ENCODE measurements at places on chromosomes 4 and X.
A peak's percentile ranks its signal among the peaks of the same experiment; 100 is the strongest.

GRCh38 chr4:34066126-34066525 lies 2178.2 kb downstream of the ARAP2 start:
- DNase-seq, result no peak

DNA sequence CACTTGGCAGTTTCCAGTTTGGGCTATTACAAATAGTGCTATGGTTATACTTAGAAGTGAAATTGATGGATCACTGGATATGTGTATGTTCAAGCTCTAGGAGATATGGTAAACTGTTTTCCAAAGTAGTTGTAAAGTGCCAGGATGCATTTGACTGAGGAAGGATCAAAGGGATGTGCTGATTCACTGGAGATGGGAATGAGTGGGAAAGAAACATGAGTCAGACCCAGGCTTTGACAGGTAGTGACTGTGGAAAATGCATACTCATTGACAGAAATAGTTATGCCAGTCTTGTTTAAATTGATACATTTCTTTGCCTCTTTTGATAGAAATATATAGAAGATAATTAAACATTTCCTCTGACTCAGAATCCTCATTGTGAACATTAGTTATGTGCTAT lies 77.9 kb downstream of the CEP135 start:
- DNase-seq, result peak; percentile 55

- DNase-seq, result no peak
Measured at GRCh38 chrX:136021903-136022302, 36.7 kb downstream of the SLC9A6 start.

GRCh38 chr4:76804096-76804495 lies 93.8 kb downstream of the SOWAHB start:
- DNase-seq, result peak; percentile 55

DNA sequence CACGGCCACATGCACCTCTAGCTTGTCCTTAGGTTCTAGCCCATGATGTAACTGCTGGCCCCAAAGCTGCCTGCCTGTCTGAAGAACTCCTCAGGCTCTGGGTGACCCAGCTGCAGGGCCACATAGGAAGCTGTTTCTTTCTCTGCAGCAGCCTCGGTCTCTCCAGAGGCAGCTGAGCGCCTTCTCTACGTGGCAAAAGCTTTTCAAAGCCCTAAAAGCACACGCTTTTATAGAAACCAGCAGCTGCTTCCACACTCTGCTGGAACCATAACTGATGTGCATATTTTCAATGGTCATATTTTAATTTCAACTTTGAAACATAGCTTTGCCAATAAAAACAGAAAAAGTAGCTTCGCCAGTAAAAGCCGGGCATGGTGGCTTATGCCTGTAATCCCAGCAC lies 37.4 kb downstream of the FAM53A start:
- DNase-seq, result no peak

GRCh38 chr4:93179044-93179443 lies 649.5 kb upstream of the ATOH1 start:
- DNase-seq, result no peak

DNA sequence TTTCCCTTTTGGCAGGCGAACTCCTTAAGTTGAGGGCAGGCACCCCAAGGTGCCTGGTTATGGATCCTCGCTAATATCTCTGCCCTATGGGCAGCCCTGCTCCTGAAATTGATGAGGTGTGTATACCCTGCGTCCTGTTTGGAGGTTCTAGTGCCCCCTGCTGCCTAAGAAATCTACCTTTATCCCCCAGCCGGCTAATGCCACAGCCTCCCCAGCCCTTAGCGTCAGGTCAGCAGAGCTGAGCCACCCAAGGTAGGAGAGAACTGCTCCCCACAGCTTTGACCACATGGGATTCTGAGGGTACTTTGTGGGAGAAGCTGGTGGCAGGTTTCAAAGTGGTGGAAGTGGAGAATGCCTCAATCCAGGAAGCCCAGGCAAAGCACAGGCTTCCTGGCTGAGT lies 50.8 kb downstream of the ANAPC4 start:
- no peak for DNase-seq

DNA sequence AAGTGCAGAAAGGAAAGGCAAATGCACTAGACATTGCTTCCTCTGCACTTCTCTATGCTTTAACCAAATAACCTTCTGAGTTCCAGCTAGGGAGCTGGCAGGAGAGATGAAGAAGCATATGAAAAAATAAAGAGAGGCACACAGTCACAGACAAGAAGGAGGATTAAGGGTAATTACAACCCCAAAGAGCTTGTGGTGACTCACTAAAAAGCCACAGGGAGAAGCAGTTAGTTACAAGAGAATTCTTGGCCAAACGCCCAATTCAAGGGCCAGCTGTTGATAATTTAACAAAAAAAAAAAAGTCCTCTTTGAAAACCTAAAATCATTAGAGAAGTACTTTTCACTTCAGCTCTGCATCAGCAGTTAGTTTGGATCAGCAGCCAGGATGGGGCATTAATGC lies 478.0 kb downstream of the KCNIP4 start:
- DNase-seq, result peak; percentile 80

DNA sequence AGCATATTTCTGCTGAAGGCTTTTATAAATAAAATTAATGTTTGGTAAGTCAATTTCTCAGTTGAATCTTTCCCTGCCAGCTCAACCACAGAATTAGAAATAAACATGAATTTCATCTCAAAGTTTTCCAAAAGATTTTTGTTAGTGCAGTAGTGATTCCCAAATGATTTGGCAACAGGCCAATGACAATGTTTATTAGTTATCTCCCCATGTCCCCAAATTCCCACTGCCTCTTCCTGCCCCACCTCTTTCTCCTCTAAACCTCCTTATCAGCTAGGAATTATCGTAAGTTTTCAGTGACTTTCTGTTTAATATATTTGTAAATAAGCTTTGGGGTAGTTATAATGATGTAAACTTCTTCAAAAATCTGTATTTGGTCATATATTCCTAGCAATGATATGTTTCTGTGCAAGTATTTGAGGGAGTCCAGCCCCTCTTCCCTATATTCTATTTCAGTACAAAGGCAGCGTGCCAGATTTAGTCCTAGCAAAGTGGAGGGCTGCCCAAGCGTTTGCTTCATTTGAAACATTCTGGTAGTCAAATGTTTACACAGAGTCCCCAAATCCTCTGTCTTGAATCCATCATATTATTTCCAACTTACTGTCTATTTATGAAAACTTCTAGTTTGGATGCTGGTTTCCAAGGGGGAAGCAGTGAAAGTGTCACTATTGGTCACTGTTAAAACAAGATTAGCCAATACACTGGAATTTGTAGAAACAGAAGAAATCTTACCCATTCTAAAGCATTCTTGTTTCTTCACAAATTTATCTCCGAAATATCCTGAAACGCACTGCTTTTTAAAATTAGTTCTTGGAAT lies 33.7 kb upstream of the ANKRD50 start:
- no peak for DNase-seq

DNA sequence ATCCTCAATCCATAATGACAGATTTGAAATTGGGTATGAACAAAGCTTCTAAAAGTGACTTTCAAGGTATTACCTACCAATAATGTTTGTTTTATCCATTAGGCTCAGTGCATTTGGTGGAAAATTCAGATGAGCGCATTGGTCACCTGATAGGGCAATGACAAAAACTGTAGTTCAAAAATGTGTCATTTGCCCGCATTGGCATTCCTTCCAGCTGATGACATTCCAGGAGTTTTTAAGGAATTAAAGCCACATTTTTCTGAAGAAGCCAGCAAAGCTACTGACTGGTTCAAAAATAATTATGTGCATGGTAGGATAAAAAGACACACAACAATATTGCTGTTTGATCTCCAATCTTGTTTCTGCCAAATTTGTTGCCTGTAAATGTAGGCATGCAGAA lies 473.4 kb upstream of the CPEB2 start:
- no peak for DNase-seq

DNA sequence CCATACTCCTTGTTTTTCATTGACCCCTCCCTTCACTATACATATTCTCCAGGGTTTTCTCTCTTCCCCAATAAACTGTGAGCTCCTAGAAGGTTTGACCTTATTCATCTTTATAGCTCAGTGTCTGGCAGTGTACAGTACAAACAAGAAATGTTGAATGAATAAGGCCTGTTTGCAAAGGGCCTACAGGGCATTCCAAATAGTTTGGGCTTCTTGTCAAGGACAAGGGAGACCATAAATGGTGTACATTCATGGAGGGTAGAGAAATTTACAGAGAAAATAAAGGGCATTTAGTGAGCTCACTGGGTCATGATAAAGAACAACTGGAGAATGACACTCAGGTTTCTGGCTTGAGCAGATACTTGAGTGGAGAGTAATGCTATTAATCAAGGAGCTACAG lies 47.5 kb upstream of the EIF1AX start:
- DNase-seq, result no peak

- DNase-seq, result no peak
Measured at GRCh38 chr4:16205298-16206164, 20.7 kb downstream of the TAPT1 start.

DNA sequence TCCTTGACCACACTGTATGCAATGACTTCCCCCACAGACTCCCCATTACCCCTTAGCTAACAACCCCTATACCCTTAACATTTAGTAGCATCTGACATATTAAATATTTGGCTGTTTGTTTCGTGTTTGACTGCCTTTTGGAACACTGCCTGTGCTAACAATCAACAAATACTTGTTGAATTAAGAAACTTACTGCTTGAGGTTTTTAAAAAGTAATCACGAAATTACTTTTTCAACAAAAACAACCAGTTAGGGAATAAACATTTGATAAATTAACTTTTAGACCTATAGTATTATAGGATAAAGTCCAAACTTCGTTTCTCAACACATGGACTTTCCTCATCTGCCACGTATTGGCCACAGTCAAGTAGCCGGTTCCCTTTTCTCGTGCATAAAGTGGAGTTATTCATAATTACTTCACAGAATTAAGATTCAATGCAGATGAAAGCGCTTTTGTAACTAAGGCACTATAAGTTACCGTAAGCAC lies 555 bp upstream of the ELMOD2 start:
- DNase-seq, result no peak

GRCh38 chr4:85818700-85819099 lies 343.8 kb downstream of the ARHGAP24 start:
- DNase-seq, result no peak

DNA sequence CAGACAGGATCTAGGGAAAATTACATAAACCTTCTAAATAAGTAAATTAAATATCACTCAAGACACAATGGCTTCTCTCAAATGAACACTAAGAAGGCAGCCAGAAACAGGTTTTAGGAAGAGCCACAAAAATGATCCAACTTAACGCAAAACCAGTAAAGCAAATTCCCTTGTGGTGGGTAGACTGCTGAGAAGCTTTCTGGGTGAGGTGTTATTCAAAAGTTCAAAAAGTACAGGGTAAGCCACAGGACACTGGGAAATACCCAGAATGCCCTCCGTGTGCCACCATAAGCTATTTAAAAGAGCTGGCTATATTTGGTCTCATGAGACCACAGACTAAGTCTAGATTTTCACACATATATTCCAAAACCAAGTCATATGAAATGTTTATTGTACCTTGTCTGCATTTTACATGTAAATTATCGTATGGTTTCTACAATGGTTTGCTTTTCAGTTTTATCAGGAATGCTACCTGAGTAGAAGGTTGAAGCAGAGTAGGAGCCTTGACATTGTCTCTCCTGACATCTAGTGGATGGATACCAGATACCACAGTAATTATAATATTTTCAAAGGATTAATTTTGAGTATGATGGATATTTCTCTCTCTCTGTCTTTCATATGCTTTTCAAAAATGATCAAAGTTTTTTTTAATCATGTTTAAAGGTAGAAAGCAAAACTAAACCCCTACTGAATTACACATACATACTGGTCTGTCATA lies 109.3 kb upstream of the KLHL13 start:
- DNase-seq, result peak; percentile 29

GRCh38 chrX:49312176-49312575 lies 8.7 kb downstream of the GAGE10 start:
- no peak for DNase-seq

DNA sequence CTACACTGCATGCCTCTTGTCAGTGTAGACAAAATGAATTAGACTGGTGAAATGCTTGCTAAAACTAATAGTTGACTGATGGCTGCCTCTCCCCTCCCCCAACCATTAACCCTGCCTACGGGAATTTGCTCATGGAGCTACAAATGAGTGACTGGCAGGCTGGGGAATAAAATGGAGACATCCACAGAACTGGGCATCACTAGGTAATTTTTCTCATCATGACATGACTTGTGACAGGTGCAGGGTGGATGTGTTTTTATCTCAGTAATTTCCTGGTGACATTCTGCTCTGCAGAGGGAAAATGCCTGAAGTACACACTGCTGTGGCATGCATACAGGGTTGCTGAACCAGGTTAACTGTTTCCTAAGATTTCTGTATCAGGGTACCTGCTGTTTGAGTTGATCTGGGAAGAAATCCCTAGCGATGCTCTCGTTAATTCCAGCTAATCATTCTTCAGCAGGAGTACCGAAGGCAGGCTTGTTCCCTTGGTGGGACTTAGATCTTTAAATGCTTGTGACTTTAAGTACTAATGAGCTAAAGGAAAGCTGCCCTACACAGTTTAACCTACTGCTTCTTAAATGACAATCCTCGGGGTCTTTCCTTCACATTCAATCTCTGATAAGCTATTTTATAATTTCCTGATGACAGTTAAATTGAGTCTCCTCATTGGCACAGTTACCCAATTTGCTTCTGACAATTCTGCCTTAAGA lies 376.3 kb upstream of the LCORL start:
- DNase-seq, result no peak

- DNase-seq, result peak; percentile 47
Measured at GRCh38 chr4:108433832-108434231, 186.5 kb upstream of the RPL34 start.

DNA sequence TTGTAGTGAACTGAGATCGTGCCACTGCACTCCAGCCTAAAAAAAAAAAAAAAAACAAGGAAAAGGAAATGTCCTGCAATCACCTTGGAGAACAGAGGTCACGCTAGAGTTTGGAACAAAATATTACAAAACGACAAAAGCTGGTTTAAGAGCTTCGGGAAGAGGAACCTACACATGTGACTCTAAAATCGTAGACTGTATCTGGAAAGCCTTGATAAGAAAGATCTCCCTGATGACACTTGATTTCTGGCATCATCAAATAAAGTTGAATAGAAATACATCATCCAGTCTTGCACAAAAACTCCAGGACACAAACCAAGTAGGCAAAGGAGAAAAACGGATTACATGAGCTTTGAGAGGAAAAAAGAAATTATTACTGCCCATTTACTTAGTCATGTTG lies 31.1 kb upstream of the DOCK11 start:
- no peak for DNase-seq

- no peak for DNase-seq
Measured at GRCh38 chr4:108036213-108036612, 46.5 kb downstream of the HADH start.

GRCh38 chr4:7854697-7855370 lies 84.8 kb downstream of the AFAP1 start:
- DNase-seq, result no peak

GRCh38 chr4:156346959-156347385 lies 393.3 kb upstream of the CTSO start:
- DNase-seq, result no peak

DNA sequence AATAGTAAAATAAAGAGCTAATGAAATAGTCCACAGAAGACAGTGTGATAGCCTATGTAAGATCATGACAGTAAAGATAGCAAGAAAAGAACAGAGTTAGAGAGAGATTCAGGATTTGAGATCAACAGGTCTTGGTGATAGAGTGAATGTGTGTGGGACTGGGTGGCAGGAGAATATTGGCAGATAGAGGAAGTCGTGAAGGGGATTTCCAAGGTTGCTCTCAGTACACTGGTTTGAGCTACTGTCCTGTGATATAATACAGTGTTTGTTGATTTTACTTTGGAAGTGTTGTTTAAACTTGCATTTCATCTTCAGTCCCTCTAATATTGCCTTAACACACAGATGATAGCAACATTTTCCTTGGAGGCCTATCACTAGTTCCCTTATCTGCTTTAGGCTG lies 44.1 kb downstream of the DTHD1 start:
- DNase-seq, result no peak

All from fibroblast of mammary gland (primary cell).